Aorta (tissue), 5 donors: ENCODE measurements at places on chromosomes 4 and X. TPM values are rescaled to one million over a fixed set of nuclear protein-coding genes. Genes with fewer than 3 reads are reported as not detected.

The C4orf50 gene
- not detected for polyA plus RNA-seq

The CLCN4 gene
- polyA plus RNA-seq, result 0.88 TPM

DNA sequence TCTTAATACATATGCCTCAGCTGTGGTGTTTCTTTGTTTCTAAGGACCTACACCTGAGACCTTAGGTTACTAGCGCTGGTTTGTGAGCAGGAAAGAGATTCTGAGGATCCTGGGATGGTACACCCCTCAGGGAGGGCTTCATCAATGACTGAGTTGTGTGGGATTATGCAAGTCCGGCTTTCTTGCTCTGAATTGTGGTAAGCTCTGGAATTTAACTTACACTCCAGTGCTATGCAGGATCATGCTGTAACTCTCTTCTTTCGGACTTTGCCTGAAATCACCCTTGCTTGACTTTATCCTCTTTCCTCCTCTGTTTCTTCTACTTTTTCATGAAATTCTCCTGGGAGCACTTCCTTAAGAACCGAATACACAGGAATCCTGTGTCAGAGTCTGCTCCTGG, 431.5 kb upstream of the BOD1L1 start:
- DNase-seq, result no peak

DNA sequence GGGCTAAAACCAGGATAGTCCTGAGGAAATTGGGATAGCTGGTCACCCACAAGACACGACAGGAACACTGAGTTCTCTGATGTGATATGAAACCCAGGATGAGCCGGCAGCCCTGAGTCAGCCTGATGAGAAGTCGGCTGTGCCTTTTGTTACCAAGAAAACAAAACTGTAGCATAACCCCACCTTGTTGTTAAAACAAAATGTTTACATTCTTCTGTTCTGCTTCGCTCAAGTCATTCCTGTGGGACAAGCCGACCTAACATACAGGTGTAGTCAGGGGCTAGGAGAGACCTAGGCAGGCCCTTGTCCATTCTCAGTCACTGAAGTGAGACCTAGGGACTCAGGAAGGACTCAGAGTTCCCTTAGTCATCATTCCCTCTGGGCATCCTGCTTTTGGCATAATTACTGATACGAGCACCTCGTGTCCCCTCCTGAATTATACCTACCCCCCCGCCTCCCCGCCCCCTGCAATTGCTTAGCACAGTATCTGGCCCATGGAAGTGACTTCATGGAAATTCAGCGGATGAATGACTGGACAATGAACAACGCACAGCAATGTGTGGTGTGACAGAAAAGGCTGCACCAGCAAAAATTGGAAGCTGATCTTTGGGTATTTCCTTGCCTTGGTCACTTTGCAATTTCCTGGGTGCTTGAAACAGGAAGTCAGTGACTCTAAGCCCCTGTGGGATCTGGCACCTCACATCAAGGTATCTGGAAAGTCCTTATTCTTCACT, 31.9 kb upstream of the TLR2 start:
- no peak for DNase-seq

- no peak for DNase-seq
Observed at GRCh38 chr4:155094201-155094820, 114.1 kb upstream of the NPY2R start.

DNA sequence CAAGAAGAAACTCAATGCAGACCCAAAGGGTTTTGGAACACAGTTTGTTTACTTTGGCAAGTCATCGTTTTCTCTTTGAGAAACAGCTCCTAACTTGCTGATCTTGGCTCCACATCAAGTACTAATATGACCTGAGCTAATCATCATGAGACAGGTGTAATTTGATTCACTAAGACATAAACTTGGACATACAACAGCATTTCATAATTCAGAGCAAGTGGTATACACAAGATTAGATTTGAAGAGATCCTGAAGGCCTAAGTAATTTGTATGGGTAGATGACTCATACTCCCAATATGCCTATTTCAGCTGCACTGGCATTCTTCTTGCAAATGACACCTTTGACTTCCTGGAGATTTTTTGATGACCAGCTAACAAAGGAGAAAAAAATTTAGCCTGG, 1521.7 kb downstream of the RPA4 start:
- DNase-seq, result no peak

DNA sequence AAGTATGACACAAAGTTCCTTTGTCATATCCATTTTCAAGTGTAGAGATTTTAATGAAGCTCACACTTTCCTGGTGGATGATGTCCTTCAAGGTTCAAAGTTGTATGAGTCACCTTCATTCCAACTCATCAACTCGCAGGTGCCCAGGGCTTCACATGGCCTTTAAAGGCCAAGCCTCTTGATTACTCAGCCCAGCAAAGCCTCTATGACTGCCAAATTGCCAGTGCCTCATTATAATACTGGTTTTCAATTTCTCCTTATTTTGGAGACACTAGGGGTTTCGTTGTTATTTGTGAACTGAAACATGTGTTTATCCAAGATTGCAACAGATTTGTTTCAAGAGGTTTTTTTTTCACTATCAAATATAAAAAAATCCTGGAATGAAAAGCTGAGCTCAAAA, 45.9 kb upstream of the PPP3CA start:
- DNase-seq, result no peak

- DNase-seq, result no peak
Observed at GRCh38 chr4:85994576-85994975, 365.3 kb downstream of the MAPK10 start.
